ENCODE measurements at places on chromosomes 6 and 20.

DNA sequence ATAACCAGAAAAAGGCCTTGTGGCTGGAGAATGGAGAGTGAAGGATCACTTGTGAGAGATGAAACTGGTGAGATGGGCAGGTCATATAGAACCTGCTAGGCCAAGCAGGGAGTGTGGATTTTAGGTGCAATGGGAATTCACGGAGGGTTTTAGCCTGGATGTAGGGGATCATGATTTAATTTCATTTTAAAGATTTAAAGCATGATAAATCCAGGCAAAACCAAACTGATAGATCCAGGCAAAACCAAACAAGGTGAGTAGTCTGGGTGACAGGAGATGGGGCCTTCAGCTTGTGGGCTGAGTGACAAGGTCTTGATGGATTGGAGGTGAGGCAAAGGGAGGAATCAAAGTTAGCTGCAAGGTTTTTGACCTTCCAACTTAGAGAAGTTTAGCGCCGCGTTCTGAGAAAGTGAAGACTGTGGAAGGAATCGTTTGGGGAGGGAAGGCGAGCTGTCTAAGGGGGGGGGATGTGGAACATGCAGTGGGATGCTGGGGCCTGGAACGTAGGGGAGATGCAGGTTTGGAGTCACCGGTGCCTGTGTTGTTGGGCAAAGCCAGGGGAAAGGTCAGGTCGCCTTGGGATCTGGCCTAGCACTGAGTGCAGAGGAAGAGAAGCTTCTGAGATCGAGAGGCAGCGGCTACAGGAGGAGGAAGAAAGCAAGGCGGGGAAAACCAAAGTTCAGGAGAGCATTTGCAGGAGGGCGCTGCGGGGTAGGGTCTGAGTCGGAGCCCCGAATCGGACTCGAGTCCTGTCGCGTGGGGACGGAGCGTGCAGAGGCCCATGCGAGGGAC is 1.3 kb upstream of the PLCG1 start:
- DNase-seq, result peak; percentile 6

- no peak for DNase-seq
These were observed 35.5 kb downstream of the PSMB9 start for GRCh38 chr6:32889533-32889932.

DNA sequence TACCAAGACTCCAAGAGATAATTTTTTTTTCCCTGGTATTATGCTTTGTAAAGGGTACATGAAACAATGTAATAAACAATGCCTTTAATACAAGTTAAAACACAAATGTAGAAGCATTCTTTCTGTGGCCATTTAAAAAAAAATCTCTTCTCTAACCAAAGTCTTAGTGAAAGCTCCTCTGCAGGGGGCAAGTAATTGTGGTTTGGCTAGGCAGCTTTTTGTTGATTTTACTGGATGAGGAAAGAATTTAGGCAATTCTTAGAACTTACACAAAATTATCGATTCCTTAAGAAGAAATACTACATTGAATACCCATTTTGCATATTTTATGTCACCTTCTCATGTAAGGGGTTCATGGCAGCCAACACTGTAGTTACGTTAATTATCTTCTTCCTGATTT is 12.4 kb downstream of the TFB1M start:
- no peak for DNase-seq

- no peak for DNase-seq
These were observed 100.5 kb upstream of the STXBP5 start for GRCh38 chr6:147103694-147104093.

- no peak for DNase-seq
These were observed 93.2 kb upstream of the IMPG1 start for GRCh38 chr6:76165471-76166221.

GRCh38 chr20:4411744-4412143 is 310.0 kb upstream of the PRND start:
- no peak for DNase-seq

- DNase-seq, result no peak
These were observed 55.7 kb downstream of the FAM184A start for GRCh38 chr6:119022796-119023195.

DNA sequence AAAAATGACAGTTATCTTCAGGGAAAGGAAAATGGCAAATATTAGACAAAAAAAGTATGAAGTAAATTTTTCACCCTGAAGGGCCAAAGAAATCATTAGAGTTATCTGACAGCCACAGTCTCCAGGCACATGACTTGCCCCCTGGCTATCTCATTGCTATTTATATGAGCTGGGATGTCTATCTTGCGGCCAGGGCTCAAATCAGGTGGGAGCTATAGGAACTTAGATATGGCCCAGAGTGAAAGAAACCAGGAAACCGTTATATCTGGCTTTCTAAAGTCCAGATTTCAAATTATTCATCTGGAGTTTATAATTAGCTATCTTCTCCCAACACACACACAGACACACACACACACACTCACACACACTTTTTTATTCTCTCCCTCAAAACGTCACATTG is 135.3 kb upstream of the EEF1E1 start:
- DNase-seq, result no peak

All from NCI-H510A treated with DMSO at 0.1 percent for 48 hours (cell line).